ENCODE measurements at places on chromosomes 6 and 20.

GRCh38 chr20:53934421-53935343, 135.7 kb downstream of the BCAS1 start:
- peak; percentile 90 for DNase-seq

GRCh38 chr20:2697768-2698167, 5.2 kb downstream of the EBF4 start:
- DNase-seq = no peak

DNA sequence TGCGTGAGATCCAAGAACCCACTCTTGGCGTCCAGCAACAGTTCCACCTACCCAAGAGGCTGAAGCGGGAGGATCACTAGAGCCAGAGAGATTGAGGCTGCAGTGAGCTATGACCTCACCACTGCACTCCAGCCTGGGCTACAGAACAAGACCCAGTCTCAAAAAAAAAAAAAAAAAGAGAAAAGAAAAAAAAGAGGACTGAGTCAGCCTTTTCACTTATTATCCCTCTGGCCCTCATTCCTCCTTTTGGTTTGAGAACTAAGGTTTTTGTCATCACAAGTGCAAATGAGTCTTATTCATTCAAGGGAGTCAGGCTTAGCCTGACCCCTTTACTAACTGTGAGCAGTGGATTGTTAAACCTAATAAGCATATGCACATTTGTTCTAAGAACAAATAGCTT, 37.9 kb upstream of the JARID2 start:
- peak; percentile 19 for DNase-seq

DNA sequence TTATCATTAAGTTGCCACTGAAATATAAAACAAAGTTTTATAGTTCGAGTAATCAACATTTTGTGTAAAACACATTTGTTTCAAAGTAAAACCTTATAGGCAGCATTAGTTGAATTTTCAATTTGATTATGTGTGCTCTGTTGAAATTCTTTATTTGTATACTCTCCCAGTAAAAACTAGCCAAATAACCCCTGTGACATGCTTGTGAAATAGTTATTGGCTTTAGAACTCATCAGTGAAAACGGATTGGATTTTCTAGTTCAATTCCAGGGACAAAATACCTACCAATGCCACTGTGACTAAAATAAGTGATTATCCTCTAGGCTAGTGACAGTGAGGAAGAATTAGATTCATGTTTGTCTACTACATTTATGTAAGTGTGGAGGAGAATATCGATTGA, 212.9 kb downstream of the TMEM200A start:
- DNase-seq = no peak

DNA sequence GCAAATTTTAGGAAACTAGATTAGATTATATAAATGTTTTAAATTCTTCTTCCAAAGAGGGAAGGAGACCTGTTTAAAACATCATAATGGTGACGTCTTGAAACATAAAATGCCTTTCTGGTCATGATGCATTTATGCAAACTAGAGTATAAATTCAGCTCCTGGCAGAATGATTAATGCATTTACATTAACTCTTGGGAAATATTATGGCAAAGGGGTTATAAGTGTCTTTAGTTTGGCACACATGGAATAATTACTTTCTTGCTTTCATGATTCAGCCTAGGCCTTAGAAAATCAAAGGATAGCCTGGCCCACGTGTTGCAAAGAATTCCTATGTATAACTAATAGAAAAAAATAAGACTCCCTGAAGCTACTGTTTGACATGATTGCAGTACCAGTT, 639.2 kb downstream of the RFPL4B start:
- DNase-seq = no peak

GRCh38 chr6:41704656-41705310, 30.6 kb downstream of the TFEB start:
- DNase-seq = no peak

GRCh38 chr6:168916576-168917211, 337.0 kb downstream of the THBS2 start:
- peak; percentile 48 for DNase-seq

DNA sequence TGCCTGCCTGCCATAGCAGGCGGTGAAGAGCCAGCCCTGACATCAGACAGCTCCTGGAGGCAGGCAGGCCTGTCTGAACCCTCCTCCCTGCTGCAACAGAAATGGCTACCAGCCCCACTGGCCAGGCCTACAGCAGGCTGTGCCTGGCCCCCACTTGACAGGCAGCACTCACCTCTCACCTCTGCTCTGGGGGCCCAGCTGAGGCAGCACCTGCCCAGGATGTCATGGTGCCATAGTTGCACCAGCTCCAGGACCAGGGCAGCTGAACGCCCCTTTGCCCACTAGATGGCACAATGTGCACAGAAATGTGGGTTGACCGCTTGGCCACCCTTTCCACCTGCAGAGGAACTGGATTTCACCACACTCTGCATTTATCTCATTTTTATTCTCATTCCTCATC, 30.6 kb downstream of the MRPL14 start:
- peak; percentile 78 for DNase-seq

- no peak for DNase-seq
Observed at GRCh38 chr20:63023071-63023935, 16.5 kb upstream of the BHLHE23 start.

DNA sequence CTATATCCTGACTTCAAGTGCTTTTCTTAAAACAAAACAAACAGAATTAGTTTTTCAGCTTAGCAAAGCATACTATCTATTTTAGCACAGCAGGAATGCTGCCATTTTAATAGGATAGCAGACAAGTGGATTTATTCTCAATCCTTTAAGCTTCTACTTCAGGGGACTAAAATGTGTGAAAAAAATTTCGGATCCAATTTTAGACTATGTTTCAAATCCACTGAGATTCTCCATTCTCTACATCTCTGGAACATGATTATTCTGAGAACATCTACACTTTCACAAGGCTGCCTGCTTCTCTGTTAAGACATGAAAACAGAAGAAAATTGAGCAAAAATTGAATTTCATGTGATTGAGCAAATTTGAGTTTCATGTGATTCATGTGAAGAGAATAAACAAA, 1321.3 kb downstream of the HACE1 start:
- DNase-seq = no peak
